ENCODE measurements at places on chromosomes 3 and 15.
A peak's percentile ranks its signal among the peaks of the same experiment; 100 is the strongest.

DNA sequence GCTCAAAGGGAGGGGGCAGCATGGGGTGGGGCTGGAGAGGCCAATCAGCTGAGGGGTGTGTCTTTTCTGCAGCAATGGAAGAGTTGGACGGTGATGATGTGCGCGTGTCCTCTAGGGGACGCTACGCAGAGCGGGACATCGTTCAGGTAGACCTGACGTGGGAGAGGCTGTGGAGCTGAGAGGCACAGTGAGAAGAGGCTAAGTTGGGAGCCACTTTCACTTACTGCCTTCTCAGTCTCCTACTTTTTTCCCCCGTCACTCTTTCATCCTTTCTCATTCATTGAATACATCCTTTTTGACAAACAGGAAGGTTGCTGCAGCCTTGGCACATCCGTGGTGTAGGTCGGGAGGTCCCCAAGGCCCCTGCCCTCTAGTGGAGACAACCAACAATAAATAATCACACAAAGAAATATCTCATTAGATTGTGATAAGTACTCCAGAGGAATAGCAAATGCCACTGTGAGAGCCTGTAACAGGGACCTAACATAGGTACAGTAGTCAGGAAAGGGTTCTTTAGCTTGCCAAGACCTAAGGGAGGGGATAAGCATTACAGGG is 4.4 kb upstream of the BRPF1 start:
- DNase-seq, result peak; percentile 59

DNA sequence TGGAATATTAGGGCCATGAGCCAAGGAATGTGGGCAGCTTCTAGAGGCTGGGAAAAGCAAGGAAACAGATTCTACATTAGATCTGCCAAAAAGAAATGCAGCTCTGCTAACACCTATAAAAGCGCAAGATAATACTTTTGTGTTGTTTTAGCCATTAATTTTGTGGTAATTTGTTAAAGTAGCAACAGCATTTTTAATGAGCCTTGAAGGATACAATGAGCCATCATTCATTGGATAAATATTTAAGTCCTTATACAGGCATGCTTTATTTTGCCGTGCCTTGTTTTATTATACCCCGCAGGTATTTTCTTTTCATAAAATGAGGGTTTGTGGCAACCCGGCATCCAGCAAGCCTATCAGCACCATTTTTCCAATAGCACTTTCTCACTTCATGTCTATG is 15.0 kb downstream of the ARL14 start:
- DNase-seq, result no peak

DNA sequence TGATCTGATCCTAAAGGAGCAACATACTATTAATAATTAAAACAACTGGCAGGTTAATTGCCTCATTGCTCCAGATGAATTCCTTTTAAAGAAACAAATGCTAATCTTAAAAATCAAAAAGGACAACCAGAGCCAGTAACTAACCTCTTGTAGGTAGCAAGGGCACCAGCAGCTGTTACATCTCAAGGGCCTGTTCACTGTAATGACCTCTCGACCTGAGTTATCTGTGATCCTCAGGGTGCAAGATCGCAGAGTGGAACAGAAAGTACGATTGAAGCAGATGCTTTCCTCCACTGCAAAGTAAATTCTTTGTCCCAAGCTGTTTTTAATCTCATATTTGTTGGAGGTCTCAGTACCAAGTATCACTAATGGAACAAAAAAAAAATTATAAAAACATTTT is 11.4 kb downstream of the PLSCR5 start:
- no peak for DNase-seq

- no peak for DNase-seq
Measured at GRCh38 chr15:69490356-69491037, 37.9 kb downstream of the RPLP1 start.

DNA sequence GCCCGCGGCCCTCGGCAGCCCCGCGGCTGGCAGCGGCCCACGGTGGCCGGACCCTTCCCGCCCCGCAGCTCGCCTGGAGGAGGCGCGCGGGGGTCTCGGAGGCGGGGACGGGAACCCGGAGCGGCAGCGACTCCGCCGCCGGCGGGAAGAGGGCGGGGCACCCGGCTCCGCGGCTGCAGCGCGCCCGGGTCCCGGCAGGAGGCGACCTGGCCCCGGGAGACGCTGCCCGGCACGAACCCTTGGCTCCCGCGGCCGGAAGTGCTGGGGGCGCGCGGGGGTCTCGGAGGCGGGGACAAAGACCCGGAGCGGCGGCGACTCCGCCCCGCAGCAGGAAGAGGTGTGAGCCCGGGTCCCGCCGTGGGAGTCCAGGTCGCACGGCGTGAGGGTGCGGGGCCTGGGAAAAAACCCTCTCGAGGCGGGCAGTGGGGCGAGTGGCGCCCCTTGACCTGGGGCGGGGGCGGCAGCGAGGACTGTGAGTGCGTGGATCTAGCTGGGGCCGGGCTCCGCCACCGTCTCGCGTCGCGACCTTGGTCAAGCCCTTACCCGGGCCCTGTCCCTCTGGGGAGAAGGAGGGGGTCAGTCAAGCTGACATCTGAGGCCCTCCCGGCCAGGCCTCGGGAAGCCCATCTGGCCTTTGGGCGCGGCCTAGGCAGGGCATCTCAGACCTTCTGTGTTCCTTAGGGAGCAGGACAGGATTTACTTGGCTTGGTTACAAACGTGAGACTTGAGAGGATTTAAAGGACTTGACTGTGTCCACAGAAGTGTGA is at the start of gene CIB2:
Gene CIB2, minus strand, starts transcription at position 151 of the 767 bp plus-strand sequence. CDS start 230 bp downstream, outside the sequence.
- DNase-seq, result peak; percentile 66

DNA sequence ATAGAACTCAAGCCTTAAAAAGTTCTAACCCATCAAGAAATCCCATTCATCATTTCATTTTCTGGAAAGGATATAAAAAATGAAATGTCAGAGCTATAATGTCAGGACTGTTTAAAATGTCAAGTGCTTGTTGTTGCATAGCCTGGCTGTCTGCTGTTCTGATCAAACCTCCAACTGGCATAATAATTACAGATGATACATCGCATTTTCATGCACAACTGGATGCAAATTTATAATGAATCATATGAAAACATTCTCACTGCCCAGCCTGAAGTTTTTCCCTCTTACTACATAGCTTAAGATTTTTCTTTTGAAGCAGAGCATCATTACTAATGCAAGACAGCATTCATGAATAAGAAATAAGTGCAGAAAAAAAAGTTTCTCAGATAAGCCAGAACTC is 46.5 kb downstream of the GUCA1C start:
- DNase-seq, result no peak

DNA sequence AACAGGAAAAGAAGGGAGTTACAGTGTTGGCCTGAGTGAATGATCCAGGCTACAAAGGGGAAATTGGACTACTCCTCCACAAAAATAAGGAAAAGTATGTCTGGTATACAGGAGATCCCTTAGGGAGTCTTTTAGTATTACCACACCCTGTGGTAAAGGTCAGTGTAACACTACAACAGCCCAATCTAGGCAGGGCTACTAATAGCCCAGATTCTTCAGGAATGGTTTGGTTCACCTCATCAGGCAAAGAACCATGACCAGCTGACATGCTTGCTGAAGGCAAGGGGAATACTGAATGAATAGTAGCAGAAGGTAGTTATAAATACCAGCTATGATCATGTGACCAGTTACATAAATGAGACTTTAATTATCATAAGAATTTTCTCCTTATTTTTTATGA is 372.6 kb upstream of the ATP11B start:
- no peak for DNase-seq
